ENCODE measurements at places on chromosomes 11 and 22.

DNA sequence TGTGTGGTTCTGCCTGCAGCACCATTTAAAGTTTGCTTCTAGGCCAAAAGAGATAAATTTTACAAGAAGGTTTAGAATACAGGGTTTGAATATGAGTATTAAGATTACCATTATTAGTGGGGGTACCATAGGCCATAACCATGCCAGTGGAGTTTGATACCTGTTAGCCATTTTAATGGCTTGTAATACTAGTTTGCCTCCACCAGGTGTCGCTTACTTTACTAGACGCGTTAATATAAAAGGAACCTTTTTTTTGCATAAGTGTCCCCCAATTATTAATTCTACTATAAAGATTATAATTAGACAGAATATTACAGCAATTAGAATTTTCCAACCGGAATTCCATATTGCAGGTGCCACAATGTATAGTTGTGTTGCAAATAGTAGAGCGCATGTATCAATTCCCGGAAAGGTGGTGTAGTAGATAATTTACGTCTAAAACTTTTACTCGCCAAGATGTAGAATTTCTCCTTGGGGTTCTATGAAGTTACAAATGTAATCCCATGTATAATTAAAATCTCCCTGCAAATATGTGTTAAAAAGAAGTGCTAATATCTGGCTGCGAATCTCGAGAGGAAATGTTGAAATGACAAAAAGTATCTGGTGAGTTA is 16.1 kb downstream of the MS4A6E start:
- DNase-seq: peak; percentile 20

- no peak for DNase-seq
Observed at GRCh38 chr11:112367461-112367860, 106.8 kb upstream of the PLET1 start.

DNA sequence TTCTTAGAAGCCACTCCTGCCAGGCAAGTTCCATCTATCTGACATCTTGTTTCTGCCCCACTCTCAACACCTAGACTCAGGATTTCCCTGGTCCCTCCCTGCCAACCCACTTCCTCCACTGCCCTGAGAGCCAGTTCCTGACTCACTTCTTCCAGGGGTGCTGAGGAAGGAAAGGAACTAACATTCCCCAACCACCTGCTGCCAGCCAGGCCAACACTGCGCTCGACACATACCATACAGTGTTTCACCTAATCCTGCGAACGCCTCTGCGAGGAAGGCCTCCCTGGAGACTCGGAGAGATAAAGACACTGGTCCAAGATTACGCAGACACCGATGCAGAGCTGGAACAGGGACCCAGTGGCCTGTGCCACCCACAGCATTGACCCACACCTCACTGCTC is 40.2 kb downstream of the MICAL3 start:
- DNase-seq: no peak

DNA sequence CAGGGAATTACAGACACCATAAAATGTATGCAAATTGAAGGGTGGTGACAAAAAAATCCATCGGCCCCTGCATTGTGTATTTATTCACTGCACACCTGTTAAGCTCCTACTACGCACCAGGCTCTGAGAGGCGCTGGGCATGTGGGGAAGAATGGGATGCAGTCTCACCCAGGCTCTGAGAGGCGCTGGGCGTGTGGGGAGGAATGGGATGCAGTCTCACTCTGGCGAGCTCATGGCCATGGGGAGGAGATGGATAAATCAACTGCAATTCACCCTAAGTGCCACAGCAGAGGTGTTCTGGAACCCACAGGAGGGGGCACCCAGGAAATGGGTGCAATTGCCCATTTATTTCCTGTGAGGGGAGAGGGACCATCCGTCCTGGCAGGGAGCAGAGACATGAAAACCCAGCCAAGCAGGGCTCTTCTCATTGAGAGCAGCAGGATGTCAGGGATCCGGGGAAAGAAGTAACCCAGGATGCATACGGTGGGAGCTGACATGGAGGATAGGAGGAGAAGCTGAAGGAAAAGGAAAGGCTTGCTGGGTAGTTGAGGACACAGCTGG is 798.7 kb downstream of the TBC1D22A start:
- no peak for DNase-seq

DNA sequence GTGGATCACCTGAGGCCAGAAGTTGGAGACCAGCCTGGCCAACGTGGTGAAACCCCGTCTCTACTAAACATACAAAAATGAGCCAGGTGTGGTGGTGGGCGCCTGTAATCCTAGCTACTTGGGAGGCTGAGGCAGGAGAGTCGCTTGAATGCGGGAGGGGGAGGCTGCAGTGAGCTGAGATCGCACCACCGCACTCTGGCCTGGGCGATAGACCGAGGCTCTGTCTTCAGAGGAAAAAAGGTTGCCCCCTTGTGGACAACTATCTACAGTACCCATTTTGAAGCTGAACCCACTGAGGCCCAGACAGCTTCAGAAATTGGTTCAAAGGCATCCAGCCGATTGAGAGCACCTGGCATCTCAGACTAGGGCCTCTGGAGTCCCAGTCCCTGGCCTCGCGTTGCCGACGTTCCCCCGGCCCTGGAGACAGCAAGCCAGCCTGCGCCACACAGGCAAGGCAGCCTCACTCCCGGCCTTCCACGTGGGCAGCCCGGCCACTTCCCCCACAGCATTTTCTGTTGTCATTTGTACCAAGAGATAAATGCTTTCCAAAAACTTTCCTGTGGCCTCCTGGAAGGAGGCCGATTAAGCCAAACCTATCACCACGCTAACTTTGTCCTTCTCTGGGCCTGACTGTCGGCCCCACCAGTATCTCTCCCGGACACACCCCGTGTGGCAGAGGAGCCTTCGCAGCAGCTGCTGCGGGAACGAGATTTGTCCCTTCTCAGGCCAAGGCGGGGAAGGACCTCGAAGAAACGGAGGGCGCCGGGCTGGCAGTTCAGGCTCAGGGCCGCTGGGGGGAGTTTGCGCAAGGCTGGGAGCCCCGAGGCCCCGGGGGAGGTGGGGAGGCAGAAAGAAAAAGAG is 82.8 kb downstream of the FLI1 start:
- DNase-seq: no peak

- no peak for DNase-seq
Observed at GRCh38 chr22:11605468-11605981, 3922.5 kb upstream of the OR11H1 start.

DNA sequence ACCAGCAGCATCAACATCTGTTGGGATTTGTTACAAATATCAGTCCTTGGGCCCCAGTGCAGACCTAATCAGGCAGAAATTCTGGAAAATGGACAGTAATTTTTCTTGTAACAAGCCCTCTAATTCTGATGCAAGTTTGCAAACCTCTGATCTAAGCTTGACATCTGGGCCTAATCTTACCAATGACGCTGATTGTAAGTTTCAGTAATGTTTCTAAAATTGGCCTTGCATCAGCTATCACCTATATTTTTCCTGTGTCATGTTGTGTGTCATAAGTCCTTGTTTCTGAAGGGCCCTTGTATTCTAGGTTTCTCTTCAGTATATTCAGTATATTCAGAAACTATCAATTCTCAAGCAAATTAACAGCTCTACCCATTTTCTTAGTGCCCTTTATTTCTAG is 36.4 kb downstream of the ZNF215 start:
- DNase-seq: no peak

All from NCI-H748 treated with DMSO at 0.1 percent for 48 hours (cell line).